ENCODE measurements at places on chromosomes 1 and 21. TPM values are rescaled to one million over a fixed set of nuclear protein-coding genes. Genes with fewer than 3 reads are reported as not detected.

Gene KRTAP7-1
- total RNA-seq: not detected

Gene AMY1C
- total RNA-seq: 0.07 TPM

Gene ITLN2
- 0.21 TPM for total RNA-seq

Gene SPRR2F
- total RNA-seq: not detected

Gene LCE1A
- not detected for total RNA-seq

Gene UBL4B
- not detected for total RNA-seq
